ENCODE measurements at places on chromosomes 12 and 14.

- no peak for DNase-seq
Observed at GRCh38 chr14:72169521-72169920, 237.3 kb downstream of the RGS6 start.

GRCh38 chr12:73892201-73892600 lies 645.4 kb upstream of the ATXN7L3B start:
- DNase-seq = no peak

DNA sequence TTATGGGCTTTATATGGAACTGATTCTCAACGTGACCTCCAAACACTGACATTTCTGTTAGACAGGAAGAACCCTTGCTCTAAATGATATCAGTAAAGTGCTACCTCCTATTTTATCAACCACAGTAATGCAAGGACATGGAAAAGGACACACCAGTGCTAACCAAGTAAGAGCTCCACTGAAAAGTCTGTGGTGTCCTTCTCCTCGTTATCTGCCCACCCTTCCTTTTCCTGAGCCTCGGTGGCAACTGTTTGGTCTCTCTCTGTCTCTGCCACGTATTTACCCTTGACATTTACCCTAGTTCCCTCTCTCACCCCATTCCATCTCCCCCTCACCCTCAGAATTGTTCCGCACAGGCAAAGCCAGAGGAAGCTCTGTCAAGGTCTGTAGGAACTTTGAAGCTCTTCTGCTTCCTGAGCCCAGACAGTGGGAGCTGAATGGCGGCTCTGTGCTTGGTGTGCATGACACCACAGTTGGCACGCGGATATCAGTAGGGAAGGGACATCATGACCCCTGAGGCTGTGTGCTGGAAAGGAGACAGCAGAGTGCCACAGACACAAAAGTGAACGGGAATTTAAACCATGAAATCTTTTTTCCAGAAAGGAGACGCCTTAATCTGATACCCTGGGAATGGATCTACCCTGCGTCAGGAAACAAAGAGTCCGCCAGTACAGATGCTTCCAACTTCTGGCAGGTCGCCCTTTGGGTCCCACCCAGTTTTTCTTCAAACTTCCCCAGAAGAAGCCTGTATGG lies 50.8 kb downstream of the NTN4 start:
- no peak for DNase-seq

DNA sequence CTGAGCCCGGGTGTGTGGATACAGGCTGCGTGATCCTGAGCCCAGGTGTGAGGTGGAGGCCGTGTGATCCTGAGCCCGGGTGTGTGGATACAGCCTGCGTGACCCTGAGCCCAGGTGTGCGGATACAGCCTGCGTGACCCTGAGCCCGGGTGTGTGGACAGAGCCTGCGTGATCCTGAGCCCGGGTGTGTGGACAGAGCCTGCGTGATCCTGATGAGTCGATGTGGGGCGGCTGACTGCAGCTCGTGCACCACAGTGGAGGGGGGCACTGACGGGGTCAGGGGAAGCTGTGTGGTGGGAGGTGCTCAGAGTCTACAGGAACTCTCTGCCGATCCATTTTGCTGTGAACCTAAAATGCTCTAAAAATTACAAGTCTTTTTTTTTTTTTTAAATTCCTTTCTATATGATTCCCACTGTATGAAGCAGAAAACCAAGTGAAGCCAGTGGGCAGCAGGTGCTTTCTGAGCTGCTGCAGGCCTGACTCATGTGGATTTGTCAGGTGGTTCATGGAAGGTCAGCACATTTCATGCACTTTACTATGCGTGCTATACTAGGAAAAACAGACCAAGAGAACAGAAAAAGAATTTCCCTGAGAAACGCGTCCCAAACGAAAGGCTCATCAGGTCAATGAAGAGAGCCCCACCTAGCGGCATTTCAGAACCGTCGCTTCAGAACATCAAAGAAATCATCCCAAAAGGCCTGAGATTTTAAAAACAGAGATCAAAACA lies 19.3 kb downstream of the BRF1 start:
- DNase-seq = peak; percentile 67

DNA sequence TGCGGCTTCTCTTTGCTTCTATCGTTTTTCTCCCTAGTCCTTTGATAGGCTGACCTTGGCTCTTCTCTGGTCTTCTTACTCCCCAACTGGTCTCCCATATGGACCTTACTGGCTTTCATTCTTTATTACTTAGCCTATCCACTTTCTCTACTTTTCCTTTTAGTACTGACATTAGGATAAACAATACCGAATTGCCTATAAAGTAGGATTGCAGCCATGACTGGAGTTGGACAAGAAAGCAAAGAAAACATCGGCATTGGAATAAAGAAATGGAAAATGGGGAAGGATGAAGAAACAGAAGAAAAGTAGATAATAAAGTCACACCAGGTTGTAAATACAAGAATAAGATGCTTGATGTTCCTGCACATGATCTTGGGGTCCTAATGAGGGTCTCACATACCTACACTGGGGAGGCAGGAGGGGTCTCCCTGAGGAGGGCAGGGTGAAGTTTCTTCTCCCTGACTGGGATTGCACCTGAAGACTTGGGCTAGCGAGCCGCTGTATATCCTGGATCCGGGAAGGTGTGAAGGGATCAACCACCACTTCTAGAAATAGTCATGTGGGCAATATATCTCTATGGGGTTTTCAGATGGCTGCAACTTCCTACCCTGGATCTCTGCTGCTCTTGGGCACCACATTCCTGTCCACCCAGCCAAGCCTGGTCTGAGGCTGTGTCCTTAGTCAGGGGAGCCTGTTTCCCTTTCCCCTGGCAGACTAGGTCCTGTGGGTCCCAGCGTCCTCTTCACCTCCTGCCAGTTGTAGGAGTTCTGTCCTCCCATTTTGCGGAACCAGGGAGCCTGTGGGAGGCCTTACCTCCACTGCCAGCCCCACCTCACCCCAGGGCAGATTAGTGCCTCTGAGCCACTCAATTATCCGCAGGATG lies 13.1 kb downstream of the NKX2-1 start:
- DNase-seq = peak; percentile 7

GRCh38 chr14:36925094-36925493 lies 247.3 kb downstream of the SLC25A21 start:
- DNase-seq = no peak

DNA sequence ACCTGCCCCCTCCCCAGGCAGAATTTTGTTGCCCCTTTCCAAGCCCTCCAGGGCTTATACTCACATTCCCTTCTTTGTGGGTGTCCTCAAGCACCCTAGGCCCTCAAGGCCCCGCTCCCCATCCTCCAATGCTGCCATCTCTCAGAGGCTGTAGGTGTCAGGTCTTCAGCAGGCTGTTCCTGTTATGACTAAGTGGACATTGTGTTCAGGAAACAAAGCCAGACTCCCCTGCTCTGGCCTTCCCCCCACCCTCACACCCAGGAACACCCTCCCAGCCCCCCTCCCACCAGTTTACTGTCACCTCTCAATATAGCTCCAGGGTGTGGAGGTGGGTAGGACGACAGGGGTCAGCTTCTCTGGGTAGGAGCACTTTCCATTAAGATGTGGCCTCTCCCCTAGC lies 1.4 kb upstream of the MYH6 start:
- DNase-seq = peak; percentile 66

DNA sequence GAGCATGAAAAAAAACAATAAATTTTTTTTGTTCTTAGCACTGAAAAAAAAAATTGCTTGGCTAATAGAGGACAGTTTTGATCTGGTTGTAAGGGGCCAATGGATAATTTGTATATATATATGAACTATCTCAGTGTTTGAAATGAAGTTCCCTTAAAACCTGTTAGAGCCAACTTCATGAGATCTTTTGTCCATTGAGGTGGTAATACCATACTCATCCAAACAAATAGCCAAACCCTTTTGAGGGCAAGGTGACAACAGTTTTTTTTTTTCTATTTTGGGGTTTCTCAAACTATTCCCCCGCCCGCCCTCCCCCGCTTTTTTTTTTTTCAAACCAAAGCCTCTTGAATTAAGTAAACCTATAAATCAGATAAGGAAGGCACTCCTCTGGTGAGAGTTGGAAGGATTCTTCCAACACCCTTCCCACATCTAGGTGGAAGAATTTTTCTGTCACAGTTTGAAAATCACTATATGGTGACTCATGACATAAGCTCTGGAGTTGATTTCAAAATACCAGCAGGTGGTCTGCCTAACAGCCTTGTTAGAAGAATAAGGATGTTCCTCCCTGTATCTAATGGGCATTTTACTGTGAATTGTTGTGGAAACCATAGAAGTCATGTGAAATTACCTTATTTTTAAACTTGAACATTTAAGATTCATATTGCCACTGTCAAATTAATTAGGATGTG lies 10.2 kb downstream of the ARHGAP5 start:
- no peak for DNase-seq

GRCh38 chr14:54502602-54503001 lies 7.1 kb upstream of the CGRRF1 start:
- DNase-seq = no peak

DNA sequence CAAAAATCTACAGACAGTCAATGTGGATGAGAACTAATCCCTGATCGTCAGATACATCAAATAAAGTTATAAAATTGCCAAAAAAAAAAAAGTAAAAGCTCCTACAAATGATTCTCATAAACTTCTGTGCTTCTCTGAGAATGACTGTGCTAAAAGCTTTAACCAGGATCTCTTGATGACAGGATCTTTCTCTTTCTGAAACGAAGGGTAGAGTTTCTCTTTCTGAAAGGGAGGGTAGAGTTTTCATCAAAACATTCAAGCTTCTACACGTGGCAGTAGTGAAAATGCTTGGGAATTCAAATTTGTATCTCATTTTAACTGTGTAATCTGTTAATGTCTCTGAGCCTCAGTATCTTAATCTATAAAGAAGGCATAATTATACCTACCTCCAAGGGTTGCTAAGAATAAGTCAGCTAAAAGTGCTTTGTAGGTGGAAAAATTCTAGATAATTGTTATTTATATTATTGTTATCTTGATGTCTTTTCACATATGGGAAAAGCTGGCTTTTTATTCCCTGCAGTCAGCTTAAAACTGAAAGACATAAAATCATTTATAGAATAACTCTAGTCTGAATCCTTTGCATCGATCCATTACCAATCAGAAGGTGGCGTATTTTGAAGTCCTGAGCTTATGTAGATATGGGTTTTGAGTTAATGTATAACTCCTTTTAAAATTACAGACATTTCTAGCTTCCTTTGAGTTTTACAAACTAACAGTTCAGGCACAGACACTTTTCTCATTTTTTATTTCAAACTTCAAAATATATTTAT lies 157.4 kb downstream of the DACT1 start:
- no peak for DNase-seq

DNA sequence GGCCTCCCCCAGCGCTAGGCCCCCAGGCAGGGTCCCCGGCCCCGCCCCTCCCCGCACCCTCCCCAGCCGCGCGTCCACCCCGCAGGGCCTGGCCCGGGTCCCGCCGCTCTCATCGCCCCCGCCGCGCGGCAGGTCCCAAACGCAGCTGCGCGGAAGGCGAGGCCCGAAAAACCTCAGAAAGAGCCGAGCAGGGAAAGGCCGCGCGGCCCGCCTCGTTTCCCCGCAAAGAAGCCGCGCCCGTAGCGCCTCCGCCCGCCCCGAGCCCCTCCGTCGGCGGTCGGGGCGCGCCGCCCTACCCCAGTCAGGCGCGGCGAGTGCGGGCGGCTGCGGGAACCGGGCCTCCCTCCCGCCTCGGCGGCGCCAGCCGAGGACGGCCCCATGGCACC lies 324 bp downstream of the POLE start:
- DNase-seq = no peak

DNA sequence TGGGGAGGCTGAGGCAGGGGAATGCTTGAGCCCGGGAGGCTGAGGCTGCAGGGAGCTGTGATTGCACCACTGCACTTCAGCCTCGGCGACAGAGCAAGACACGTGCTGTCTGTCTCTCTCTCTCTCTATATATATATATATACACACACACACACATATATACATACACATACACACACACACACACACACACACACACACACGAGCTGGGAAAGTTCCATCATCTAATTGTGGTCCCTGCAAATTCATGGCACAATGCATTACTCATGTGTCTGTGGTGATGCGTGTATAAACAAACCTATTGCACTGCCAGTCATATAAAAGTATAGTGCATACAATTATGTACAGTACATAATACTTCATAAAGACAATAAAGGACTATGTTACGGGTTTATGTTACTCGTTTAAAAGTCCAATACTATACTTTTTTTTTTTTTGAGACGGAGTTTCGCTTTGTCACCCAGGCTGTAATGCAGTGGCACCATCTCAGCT lies 36.6 kb downstream of the WDR89 start:
- DNase-seq = no peak

- DNase-seq = no peak
Observed at GRCh38 chr12:34347367-34347766, 325.1 kb downstream of the ALG10 start.

GRCh38 chr12:68896881-68897540 lies 36.0 kb downstream of the CPM start:
- no peak for DNase-seq

GRCh38 chr14:45970621-45971020 lies 681.0 kb downstream of the RPL10L start:
- DNase-seq = no peak

DNA sequence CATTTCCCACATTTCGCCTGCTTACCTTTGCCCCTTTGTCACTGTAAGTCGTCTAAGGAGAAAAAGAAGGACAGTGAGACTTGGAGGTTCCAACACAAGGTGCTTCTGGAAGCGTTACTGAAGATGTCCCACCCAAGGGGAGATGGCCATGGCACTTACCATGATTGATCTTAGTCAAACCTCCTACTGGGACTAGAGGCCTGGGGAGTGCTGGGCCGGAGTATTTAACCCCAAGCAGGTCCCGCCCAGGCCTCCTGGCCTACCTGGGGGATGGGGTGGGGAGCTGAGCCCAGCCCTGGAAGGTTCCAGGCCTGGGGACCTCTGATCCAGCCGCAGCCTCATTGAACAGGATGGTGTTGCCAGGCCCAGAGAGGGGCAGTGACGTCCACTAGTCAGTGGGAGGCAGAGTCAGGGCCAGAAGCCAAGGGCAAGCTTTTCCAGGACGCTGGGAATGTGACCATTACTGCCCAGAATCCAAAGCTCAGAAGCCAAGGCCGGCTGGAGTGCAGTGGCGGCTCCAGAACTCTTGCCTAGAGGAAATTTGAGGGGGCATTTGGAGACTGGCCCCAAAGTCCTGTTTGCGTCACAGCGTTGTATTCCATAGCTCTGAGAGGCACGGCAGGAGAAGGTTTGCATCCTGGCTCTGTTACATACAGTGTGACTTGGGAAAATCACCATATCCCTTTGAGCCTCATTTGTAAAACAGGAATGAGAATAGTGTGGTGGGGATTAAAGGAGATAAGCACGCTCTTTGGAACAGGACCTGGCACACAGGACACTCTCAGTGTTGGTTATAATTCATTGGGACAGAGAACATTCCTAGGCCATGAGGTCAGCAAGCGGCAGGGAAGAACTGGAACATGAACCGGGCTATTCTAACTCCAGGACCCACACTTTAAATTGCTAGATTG lies at the start of gene HPD:
TSS of gene HPD (minus strand) at position 198 of the 911 bp plus-strand sequence. CDS start at position 162, 36 bp downstream.
- DNase-seq = no peak

Measured in GM10248 (cell line).